Inflammatory macrophage treated with lipopolysaccharide for 1 hour (primary cell): ENCODE measurements at places on chromosomes 7 and 10.
A peak's percentile ranks its signal among the peaks of the same experiment; 100 is the strongest.

- DNase-seq = no peak
Observed at GRCh38 chr7:149770728-149771636, 2.4 kb downstream of the ZNF467 start.

- no peak for DNase-seq
Observed at GRCh38 chr7:107718456-107719193, 25.3 kb upstream of the CBLL1 start.

GRCh38 chr10:60714233-60714632 lies 64.0 kb upstream of the CDK1 start:
- no peak for DNase-seq

GRCh38 chr10:104032144-104032775 lies 53.4 kb downstream of the COL17A1 start:
- DNase-seq = peak; percentile 4

DNA sequence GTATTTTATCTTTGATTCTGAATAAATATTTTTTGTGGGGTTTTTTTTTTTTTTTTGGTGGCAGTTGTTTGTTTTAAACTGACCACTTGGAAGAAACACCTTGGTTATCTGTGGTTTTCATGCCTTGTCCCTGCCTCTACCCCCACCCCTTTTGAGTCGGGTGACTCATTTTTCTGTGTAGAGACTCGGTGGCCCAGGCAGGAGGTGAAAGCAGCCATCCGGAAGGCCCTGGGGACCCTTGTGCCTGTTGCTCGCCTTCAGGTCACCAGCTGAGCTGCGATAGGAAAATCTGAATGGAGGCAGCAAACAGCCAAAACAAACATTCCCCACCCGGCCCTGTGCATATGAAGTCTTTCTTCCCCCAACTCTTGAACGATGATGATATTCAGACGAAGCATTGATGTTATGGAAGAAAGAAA lies 22.8 kb downstream of the CYP17A1 start:
- no peak for DNase-seq

DNA sequence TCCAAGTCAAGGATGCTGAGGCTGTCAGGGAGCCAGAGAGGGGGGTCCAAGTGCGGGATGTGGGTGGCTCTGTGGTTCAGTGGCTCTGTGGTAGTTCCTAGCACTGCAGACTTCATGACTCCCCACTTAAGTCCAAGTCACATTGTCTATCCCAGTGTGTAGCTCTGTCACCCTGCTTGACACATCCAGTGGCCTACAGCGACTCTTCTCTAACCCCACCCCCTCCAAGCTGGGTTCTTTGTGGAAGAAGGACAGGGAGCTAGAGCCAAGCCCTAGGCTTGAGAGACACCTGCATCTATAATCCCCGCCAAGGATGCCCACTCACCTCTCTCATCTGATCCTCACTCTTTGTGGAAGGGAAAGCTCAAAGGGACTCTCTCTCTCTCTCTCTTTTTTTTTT lies 57.6 kb downstream of the ADCYAP1R1 start:
- no peak for DNase-seq

DNA sequence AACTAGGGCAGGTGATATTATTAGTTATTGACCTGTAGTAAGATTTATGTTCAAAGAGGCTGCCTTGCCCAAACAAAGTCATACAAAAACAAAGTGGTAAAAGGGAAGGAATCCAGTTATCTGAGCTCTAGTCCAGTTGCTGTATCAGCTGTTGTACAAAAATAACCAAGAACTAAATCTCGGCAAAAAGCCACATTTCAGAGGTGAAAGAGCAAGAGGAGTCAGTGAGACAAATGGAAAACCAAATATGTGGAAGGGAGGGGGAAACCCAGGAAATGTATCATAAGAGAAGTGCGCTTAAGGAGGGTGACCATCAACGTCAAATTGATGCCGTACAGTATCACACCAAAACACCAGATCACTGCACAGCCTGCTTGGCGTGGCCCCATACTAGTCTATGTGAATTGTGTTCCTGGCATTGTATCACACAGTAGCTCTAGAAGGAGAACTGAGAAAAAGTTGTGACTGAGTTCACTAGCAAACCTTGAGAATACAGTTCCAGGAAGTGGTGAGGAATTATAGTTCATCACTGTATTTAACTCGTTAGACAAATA lies 6.4 kb downstream of the AGBL3 start:
- DNase-seq = no peak

GRCh38 chr7:130673066-130673465 lies 4.5 kb upstream of the COPG2 start:
- DNase-seq = peak; percentile 25

DNA sequence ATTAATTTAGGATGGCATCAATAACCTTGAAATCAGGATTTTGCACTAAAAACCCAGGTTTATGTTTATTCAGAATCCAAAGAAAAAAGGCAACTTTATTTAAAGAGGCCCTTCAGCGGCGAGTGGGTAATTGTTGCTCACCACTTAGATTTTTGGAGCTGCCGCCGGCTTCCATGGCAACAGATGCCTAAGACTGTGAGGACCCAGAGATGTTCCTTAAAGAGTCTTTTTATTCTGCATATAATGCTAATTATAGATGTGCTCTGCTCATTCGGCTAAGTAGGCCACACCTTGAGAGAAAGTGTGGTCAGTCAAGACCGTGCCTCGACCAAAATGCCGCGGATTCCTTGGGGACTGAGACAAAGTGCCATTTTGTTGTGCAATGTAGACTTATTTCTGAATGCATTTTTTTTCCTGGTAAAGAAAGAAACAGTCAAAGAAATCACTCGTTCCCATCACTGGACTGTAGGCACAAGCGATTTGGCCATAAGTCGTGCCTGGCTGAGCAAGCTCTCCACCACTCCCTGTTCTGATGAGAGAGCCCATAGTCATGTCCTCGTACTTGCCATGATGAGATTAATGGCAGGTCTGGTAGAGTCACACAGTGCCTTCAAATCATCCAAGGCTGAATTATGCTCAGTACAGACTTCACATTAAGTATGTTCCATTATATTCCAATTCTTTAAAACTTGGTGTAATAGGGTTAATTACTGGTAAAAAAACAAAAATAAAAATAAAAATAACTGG lies 21.4 kb upstream of the MGMT start:
- DNase-seq = no peak

GRCh38 chr10:18455086-18455884 lies 196.1 kb downstream of the NSUN6 start:
- no peak for DNase-seq

GRCh38 chr10:87842776-87843497 lies 20.4 kb downstream of the KLLN start:
- DNase-seq = no peak

DNA sequence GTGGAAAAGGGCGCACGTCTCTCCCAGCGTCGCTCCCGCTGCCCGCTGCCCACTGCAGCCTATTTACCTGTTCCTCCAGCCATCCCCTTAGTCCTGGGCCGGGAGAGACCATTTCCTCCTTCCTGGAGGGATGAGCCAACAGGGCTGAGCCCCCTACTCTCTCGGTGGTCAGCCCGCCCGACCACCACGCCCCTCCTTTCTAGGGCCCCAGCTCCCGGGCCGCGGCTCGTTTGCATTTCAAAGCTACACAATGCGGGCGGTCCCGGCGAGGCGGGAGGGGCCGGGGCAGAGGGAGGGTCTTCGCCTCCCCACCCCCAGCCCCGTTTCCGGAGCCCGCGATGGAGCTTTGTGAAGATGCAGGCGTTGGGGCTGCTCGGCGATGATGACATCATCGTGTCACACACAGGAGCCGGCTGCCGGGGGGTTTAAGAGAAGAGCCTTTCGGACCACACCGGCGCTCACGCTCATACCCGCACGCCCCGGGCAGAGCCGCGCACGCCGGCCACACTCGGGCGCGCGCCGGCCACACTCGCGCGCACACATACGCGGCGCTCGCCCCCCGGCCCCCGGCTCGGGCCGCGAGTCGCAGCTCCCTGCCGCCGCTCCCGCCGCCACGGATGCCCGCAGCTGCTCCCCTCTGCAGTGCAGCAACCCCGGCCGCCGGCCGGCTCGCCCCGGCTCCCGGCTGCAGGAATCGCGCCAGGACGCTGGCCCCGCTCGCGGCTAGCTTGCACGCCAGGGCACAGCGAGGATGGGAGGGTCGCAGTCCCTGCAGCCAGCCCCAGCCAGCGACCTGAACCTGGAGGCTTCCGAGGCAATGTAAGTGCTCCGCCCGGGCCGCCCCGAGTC lies 107.7 kb upstream of the BTBD16 start:
- DNase-seq = no peak

- DNase-seq = no peak
Observed at GRCh38 chr7:1918881-1919525, 248.9 kb downstream of the ELFN1 start.

GRCh38 chr10:97165499-97165898 lies 20.3 kb downstream of the SLIT1 start:
- no peak for DNase-seq

GRCh38 chr7:40382145-40382544 lies 247.3 kb downstream of the SUGCT start:
- no peak for DNase-seq

DNA sequence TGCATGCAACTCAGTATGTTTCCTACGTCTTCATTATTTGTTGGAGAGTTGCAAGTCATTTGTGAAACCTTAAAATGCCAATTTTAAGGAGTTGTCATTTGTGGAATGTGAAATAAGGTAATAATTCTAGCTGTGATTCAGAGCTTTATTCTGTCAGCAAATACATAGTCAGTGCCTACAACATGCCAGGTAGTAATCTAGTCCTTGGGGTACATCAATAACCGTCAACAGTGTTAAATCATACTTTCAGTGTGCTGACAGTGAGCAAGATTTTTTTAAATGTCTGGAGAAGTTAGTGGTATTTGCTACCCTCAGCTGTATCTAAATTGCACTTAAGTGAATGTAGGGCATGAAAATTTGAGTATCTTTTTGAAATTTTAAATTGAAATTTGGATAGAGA lies 36.7 kb downstream of the MPLKIP start:
- no peak for DNase-seq
